ENCODE measurements at places on chromosomes 16 and 17.
A peak's percentile ranks its signal among the peaks of the same experiment; 100 is the strongest.

GRCh38 chr17:50201276-50201854, at the start of gene COL1A1:
Gene COL1A1, minus strand, starts transcription at chr17:50201631. Its CDS starts 118 bp downstream, at chr17:50201513.
- no peak for DNase-seq

GRCh38 chr16:84648595-84649510, 542 bp downstream of the KLHL36 start:
- no peak for DNase-seq

DNA sequence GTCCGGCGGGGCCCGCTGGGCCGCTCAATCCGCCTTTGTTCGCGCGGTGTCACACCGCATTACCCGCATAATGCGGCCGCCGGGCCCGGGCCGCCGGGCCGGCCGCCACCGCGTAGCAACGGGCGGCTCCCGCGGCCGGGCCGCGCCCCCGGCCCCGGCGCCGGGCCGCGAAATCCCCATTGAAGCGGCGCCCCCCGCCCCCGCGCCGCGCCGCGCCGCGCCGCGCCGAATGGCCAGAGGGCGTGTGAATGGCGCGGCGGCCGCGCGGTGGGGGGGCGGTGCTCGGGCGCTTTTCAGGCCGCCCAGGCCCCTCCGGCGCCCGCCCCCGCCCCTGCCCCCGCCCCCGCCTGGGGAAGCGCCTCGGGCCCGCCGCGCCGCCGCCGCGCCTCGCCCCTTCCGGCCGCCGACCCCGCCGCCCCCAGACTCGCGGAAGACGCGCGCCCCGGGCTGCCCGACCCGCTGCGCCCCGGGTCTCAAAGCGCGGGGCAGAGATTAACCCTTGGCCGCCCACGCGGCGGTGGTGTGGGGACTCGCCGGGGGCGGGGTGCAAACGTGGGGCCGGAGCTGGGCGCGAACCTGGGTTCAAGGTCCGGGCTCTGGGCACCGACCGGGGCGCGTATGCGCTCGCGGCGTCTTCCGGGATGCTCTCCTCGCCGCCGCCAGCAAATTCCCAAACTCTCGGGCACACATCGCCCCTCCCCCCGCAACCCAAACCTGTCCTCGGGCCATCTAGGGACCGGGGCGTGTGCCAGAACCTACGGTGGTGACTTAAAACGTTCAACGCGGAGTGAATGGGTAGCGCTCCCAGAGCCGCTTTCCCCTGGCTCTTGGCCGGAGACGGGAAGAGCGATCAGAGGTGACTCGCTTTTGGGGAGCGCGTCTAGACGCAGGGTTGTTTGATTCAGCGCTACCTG, 46.7 kb downstream of the WNT3 start:
- DNase-seq: peak; percentile 23

DNA sequence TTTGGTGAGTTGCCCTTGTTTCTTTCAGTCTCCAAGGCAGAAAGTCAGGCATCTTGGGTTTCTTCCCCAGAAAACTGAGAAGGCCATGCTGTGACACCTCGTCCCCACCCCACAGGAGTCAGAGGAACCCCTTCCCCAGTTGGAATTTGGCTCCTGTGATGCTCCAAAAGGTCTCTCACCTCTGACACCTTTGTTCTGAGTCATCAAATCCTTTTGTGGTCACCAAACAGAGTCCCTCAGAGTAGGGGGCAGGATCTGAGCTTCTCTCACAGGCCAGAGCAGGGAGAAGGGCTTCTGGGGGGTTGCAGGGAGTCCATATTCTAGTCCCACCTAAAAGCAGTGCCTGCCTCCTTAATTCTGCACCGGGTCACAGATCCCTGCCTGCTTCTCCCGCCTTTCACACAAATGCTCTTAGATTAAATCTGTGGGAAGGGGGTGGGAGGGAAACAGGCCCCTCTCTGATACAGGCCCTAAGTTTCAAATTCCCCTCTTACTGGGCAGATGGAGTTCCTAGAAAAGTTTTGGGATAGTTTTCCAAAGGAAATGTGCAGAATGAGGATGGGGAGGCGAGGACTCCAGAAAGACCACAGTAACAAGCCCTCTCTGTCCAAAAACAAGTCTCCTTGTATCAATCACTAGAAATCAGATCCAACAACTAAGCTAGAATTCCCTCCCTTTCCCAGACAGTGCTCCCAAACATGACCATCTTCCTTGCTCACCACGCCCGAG, 1.3 kb downstream of the PHOSPHO1 start:
- DNase-seq: no peak

DNA sequence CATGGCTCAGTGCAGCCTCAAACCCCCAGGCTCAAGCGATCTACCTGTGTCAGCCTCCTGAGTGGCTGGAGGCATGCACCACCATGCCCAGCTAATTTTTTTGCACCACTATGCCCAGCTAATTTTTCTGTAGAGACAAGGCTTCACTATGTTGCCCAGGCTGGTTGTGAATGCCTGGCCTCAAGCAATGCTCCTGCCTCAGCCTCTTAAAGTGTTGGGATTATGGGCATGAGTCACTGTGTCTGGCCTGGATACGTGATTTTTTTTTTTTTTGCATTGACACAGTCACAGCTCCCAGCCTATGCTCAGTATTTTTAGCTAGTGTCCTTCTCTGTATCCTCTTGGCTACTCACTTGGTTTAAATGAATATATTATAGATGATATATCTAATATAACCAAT, 377.0 kb upstream of the TNRC6C start:
- no peak for DNase-seq

GRCh38 chr17:40841246-40841645, 18.8 kb upstream of the KRT10 start:
- no peak for DNase-seq

GRCh38 chr16:3215601-3216262, 19.2 kb downstream of the ZNF200 start:
- no peak for DNase-seq

DNA sequence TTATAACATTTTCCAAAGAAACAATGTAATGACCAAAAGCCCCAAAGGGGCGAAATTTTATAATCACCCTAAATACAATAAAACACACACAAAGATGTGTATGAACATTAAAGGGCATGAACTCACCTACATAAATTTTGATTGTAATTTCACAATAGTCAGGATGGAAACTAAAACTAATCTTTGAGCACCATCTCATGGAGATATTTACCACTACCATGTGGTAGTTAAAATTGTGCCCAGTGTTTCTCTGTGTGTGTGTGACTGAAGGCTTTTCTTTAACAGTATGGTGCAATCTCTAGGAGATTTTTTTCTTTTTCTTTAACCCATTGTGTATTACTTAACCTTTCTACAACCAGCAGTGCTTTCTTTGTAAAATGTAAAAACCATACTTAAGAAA, 19.7 kb upstream of the MEIOC start:
- no peak for DNase-seq

DNA sequence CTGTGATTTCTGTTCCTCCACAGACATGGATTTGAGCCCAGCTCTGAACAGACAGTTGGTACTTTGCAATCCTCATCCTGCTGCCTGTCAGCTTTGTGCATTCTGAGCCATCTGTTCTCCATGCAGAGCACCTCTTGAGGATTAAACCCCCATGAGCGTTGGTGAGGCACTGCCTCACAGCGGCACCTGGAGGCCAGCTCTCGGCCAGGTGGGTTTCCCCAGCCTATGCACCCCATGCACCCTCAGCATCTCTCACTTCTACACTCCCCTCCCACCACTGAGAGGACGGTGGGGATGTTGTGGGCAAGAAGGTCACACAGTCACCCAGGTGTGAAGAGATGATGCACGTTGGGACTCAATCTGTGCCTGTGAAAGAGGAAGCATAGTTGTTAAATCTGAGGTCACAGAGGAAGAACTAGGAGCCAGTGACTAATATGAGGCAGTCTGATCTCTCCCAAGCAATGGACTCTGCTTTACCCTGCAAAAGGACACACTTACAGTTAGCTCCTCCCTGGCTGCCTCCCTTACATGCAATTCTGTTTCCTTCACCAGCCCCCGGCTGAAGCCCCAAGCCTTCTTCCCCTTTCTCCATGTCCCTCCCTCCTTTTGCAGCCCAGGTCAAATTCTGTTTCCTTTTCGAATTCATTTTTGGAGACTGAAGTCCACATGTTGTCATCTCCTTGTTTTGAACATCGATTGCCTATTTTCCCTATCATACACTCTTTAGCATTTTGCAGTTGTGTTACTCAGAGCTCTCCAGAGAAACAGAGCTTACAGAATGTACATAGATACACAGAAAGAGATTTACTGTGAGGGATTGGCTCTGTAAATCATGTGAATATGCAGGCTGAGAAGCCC, 58.5 kb downstream of the HS3ST3B1 start:
- peak; percentile 30 for DNase-seq

GRCh38 chr17:75518201-75518600, 1.9 kb downstream of the TSEN54 start:
- DNase-seq: peak; percentile 44

DNA sequence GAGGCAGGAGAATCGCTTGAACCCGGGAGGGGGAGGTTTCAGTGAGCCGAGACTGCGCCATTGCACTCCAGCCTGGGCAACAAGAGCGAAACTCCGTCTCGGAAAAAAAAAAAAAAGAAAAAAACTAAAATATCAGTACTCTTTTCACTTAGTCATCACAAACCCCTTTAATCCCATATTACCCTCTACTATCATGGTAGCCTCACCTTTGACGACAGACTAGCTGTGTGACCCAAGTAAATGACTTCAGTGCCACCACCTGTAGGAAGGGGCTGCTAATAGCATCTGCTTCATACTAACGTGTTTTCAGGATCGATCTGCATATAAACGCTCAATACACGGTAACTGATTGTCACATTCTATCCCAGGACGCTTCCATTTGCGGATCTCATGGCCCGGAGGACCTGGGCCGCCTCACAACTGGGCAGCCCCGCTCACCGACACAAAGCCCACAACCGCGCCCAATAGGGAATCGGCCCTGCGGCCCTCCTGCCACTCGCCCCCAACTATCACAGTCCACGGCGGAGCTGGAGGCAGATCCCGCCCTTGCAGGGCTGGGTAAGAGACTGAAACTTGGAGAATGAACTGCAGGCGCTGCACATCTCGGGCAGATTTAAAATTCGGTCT, 1.1 kb upstream of the ZNF263 start:
- DNase-seq: peak; percentile 13

GRCh38 chr17:43854498-43854897, 7.5 kb downstream of the CD300LG start:
- DNase-seq: no peak

DNA sequence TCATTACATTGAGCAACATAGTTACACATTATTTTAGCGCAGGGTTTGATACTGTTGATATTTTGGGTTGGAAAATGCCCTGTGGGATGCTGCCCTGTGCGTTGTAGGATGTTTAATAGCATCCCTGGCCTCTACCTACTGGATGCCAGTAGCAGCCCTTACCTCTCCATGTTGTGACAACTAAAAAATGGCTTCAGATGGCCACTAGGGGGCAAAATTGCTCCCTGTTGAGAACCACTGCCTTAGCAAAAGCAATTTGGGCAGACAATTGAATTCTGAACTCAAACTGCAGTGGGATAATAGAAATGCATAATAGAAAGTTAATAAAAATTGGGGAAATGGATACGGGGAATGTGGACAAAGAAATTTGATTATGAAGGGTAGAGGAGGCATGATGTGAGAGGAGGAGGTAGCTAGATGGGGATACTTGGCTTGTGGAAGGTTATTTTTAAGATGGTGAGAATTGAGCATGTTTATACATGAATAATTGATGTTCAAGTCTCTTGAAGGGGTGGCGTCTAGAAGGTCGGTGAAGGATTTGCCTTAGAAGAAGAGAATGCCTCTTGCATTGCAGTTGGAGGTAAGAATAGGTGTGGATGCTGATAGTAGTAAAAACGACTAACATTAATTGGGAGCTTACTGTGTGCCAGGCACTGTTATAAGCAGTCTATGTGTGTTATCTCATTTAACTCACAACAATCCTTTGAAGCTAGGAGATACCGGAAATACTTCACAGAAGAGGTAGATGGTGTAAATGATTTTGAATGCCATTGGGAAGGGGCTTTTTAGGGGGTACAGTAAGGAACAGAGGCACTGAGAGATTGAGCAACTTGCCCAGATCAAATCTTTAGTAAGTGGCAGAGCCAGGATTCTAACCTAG, 19.0 kb downstream of the HEATR9 start:
- peak; percentile 62 for DNase-seq

GRCh38 chr17:2292100-2292499, 11.5 kb downstream of the SMG6 start:
- DNase-seq: no peak

DNA sequence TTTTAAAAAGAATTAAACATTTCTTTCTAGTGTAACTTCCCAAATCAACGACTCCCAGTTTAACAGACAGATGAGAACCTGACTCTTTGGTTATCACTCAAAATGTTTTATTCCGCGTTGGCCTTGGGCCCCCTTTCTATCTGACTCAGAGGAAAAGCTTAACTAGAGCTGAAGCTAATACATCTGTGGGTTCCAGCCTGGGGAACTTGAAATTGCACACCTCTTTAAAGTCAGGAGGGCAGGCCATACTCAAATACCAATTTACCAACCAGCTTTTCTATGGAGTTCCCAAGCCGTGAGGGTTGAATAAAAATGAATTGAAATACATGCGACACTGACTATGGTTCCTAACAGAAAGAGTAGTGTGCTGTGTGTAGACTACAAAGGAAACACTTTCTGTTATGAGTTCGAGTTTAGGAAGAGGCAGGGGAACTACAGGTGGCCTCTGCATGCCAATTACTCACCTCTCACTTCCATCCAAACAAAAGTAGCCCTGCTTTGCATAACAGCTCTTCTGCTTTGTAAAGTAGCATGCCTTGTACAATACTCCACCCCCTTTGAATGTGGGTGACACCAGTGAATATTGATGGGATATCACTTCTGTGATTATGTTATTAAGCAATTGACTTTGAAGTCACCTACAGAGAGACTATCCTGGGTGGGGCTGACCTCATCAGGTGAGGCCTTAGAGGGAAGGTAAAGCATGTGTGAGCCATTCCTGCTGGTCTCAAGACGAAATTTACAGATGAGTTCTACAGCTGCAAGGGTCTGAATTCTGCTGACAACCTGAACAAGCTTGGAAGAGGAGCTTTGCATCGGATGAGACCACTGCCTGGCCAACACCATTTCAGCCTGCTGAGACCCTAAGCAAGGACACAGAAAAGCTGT, 92.1 kb downstream of the WDR59 start:
- DNase-seq: no peak

GRCh38 chr17:8867361-8867981, at the start of gene PIK3R6:
Gene PIK3R6, minus strand, starts transcription at chr17:8867674. Its CDS starts 17,880 bp downstream, at chr17:8849794.
- no peak for DNase-seq

- DNase-seq: peak; percentile 37
Observed at GRCh38 chr16:6081320-6081976, 983.9 kb upstream of the EEF2KMT start.

- no peak for DNase-seq
Observed at GRCh38 chr16:81994485-81994884, 16.8 kb downstream of the SDR42E1 start.

DNA sequence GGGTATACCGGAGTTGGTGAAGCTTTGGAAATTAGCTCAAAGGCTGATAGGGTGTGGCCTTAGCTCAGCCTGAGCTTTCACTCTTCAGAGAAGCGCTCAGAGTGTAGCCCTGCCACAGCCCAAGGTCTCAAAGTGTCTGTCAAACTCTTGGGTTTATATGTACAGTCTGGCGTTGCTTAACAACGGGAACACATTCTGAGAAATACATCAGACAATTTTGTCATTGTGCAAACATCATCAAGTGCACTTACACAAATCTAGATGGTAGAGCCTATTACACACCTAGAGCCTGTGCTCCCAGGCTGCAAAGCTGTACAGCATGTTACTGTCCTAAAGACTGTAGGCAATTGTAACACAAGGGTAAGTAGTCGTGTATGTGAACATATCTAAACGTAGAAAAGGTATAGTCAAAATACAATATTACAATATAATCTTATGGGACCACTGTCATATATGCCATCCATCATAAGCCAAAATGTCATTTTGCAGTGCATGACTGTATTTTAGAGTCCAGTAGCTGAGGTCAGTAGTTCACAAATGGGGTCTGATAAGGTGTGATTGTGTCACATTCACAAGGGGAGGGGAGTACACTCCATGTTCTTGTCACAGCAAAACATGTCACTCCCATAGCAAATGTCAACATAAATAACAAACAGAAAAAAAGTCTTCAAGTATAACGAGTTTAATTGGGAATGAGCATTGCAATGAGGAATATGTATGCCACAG, 20.6 kb downstream of the CHAD start:
- no peak for DNase-seq

All from hematopoietic multipotent progenitor cell (in vitro differentiated cells).